ENCODE measurements at places on chromosomes 2 and 18. TPM values are rescaled to one million over a fixed set of nuclear protein-coding genes. Genes with fewer than 3 reads are reported as not detected.
A peak's percentile ranks its signal among the peaks of the same experiment; 100 is the strongest.

DNA sequence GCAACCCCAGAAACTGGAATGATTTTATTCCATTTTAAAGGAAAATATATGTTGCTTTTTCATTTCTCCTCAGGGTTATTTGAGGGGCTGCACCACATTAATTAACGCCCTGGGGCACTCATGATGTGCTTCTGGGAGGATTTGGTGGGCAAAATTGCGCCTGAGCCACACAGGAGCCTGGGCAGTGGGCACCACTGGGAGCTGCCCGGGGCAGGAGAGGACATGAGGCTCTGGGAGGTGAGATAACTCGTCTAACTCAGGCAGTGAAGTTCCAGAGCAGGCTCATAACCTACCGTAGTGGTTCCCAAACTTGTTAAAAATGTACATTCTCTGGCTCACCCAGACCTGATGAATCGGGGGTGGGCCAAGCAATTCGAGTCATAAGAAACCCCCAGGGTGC, 68.3 kb downstream of the EDAR start:
- DNase-seq = no peak

The LINC00305 gene
- total RNA-seq = not detected

- DNase-seq = no peak
Observed at GRCh38 chr2:176002688-176003210, 682 bp upstream of the LNPK start.

GRCh38 chr18:66280470-66280869, 323.4 kb downstream of the CDH19 start:
- DNase-seq = no peak

DNA sequence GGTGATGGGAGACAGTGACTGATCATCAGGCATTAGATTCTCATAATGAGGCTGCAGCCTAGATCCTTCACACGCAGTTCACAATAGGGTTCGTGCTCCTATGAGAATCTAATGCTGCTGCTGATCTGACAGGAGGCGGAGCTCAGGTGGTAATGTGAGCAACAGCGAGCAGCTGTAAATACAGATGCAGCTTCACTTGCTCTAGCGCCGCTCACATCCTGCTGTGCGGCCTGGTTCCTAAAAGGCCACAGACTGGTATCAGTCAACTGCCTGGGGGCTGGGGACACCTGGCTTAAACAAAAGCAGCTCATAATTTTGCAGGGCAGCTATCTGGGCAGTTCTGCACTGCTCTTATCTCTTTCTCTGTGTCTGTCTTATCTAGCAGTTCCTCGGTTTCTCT, 20.4 kb upstream of the CD226 start:
- no peak for DNase-seq

DNA sequence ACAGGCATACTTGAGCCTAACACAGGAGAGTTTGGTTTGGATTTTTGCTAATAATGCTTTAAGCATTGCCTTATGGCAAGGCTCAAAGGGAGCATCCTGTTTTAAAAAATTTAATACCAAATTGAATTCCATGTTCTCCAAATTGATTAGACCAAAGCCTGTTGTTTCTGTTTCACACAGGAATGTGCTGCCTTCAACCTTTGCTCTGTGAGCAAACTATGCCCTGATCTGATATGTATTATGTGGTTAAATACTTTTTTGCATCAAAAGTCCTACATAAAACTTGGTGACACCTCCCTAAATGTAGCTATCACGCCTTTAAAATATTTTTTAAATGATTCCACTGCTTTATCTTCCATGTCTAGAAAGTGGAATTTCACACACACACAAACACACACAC, 691.4 kb downstream of the CPS1 start:
- no peak for DNase-seq

The UBE2F gene
- total RNA-seq = 59.8 TPM

DNA sequence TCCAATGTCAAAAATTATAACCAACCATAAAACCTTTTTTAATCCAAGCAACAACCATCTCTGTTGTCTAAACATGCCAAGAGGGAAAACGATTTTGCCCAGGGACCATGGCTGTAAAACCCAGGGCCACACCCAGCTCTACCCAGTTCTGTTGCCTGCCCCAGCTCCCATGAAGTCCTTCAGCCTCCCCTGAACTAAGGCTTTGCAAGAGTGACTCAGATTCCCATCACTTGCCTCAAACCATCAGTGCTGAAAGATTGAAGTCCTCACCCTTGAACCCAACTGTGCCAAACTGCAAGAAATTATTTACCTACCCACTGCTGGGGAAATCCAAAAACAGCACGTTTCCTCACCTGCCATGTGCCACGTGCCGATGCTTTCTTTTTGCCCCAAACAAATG, 102.5 kb downstream of the TFCP2L1 start:
- DNase-seq = no peak

DNA sequence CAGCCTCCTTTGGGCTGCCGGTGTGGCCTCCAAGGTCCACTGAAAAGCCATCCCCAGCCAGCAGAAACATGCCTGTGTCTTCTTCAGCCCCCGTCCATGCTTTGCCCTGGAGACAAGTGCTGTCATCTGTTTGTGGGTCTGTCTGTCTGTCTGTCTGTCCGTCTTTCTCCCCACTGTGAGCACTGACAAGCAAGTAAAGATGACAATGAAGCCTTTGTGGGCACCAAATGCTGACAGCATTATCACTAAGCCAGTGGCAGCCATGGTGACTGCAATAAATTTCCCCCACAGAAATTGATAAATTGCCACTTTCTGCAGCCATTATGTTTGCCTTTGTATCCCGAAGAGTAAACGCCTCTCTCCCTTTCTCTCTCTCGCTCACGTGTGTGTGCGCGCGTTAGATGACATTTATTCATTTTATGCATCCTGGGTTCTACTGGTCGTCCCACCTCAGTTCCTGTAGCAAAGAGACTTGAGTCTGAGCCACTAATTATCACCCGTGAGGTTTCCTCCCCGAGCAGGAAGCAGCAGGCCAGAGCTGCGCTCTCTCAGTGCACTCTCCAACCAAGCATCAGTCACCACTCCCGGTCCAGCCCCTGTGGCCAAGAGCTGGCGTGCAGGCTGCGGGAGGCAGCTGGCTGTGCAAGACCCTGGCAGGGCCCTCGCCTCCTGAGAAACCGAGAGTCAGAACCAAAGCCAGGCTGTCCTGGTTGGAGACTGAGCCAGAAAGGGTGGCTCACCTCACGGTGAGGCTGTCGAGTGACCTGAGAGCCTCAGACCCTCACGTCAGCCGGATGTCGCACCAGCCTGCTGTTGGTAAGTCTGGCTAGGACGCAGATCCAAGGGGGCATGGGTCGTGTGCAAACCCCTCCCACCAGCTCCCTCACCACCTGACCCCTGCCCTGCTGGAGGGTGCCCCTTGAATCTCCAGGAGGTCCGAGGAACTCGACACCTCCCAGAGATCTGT, 6.9 kb downstream of the STEAP3 start:
- DNase-seq = no peak

DNA sequence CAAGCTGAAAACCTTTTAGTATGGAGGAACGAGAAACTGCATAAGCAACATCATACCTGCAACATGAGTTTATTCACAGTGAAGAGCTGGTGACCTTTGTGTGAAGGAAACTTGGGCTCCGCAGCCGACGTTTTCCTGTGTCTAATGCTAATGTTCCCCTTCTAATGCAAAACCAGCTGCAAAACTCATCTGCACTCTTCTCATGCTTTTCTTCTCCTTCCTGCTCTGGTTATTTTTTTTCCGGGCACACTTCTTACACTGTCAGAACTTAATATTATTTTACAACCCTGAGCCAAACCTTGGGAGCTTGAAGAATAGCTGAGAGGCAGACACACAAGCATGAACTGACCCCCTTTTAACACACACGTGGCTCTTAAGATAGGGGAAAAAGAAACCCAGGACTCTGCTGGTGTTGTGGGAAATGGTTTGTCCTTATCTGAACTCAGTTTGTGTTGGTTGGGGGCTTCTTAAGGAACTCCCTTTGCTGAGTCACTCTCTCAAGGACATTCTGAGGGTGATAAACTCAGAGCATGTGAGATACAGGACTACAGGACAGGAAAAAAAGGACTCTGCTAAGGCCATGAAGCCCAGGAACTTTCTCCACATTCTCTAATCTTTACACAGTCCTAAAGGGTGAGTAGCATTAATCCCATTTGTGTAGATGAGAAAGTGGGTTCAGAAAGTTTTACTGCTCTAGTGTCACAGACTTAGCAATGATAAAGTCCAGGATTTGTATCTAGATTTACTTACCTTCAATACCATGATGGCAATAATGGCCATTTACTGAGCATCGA, 439.3 kb upstream of the TRIB2 start:
- no peak for DNase-seq

The AFF3 gene
- total RNA-seq = 3.0 TPM

GRCh38 chr2:24973812-24974211, 2.1 kb upstream of the DNAJC27 start:
- DNase-seq = no peak

The FER1L5 gene
- total RNA-seq = 0.69 TPM

GRCh38 chr2:189304360-189304759, 124.8 kb upstream of the COL5A2 start:
- no peak for DNase-seq

The CHAC2 gene
- 11.7 TPM for total RNA-seq

DNA sequence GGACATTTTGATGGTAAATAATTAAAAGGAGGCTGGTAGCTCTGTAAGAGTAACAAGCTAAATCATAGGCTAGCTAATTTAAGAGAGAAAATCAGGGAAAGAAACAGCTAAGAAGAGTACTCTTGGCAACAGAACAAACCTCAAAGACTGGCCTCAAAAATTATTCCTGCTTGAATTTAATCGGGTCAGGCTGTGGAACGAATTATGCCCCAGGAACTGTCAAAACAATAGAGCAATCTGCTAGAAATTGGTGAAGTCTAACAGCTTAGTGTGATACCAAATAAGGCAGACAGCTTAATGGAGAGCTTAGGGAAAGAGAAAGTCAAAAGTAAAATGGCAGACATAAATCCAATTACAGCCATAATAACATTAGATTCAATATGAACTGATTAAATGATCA, 215.7 kb downstream of the MREG start:
- no peak for DNase-seq

DNA sequence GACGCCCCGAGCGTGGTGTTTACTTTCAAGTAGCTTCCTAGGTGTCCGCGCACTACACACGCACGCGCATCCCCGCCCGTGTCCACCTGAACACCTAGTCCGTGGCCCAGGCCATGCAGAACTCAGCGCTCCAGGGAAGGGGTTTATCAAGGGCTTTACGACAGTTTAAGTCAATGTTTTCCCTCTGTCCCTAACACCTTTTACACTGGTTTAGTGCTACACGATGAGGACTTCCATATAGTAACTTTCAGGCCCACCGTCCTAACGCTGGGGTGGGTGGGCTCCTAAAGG, 1.4 kb upstream of the BCL2 start:
- DNase-seq = no peak

- no peak for DNase-seq
Observed at GRCh38 chr2:168429988-168430387, 26.1 kb upstream of the CERS6 start.

The SCN7A gene
- 0.19 TPM for total RNA-seq

DNA sequence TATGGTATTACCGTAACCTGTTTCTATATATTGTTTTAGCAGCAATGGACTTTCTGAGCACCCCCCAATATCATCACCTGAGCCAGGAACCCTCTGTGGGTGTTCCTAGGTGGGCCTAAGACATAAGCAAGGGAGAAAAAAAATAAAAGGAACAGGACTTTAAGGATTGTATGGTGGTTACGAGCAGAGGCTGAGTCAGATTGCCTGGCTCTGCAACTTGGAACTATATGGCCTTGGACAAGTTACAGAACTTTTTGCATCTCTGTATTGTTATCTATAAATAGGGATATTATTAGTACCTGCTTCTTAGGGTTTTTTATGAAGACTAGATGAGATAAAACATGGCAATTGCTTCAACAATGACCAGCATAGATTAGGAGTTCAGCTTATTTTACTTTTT, 34.9 kb downstream of the MFSD6 start:
- no peak for DNase-seq

- DNase-seq = no peak
Observed at GRCh38 chr2:241051578-241052487, 50.3 kb downstream of the MTERF4 start.

DNA sequence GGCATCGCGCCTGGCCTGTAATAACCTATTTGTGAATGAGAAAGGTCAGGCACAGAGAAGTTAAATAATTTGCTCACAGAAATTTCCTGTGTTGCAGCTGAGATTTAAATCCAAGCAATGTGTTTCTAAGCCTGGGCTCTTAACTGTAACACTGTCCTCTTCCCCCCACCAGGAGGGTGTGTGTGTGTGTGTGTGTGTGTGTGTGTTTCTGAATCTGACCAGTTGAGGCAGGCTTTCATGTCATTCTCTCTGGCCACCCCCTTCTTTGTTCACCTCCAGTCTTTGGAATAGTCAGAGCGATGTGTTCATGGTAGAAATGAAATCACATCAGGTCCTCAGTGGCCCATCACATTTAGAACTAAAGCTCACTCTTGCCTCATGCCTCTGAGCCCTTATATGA, 81.2 kb downstream of the NEDD4L start:
- peak; percentile 45 for DNase-seq

Data from H1 (cell line).